ENCODE measurements at places on chromosomes 4 and X.
A peak's percentile ranks its signal among the peaks of the same experiment; 100 is the strongest.

GRCh38 chrX:68725756-68726365 is 78.4 kb downstream of the STARD8 start:
- DNase-seq = no peak

DNA sequence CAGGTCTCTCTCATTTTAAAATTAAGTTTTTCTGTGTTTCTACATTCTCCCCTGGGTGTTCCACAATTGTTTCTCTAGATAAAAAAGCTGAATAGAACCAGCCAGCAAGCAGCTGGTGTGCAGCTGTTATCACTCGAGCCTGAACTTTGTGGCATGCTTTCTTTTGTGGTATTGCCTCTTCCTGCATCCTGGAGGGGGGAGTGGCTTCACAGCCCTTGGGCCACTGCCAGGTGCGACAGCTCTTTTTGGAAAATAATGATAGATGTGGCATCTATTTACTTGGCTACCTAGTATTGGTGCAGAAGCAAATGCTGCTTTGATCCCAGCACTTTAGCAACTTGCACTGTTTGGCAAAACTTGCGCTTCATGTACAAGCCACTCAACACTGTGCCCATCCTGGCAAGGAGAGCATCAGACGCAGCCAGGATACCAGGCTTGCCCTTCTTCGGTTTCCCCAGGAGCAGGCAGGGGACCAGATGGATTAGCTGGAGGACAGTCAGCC is 69.4 kb downstream of the HMGB2 start:
- peak; percentile 14 for DNase-seq

DNA sequence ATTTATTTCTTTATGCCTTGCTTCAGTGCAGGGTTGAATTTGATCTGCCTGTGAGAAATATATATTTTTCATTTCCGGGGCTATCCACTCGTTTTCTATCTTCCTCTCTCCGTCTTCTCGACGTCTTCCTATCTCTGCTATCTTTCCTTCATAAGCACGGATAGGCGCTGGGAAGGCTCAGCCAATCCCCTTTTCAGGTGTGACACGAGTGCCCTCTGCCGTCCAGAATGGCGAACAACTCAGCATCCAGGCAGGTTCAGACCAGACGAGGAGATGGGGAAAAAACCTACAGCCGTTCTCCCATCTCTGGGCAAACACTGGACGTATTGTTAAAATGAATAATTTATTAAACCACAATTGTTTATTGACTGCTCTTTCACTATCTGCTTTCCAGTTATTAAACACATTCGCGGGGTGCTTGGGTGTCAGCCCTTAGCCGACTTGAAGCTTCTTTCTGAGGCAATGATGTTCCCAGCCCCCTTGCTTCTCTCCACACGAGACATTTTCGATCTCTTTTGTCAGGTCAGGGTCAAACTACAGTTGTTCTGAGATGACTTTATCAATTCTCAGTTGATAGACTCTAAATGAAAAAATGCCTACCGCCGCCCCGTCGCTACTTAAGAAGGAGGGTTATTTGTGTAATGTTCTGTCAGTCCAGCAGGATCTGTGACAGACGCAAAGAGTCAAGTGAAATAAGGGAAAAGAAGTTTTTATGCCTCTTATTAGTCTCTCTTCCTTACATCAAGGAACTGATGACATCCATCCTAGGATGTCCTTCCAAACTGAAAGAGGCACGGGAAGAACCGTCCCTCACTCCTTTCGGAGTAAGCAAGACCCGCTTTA is 96.3 kb upstream of the NOCT start:
- peak; percentile 55 for DNase-seq

- DNase-seq = no peak
Observed at GRCh38 chrX:140360284-140360683, 144.6 kb downstream of the SOX3 start.

GRCh38 chrX:50168241-50168687 is 32.5 kb downstream of the AKAP4 start:
- DNase-seq = no peak

DNA sequence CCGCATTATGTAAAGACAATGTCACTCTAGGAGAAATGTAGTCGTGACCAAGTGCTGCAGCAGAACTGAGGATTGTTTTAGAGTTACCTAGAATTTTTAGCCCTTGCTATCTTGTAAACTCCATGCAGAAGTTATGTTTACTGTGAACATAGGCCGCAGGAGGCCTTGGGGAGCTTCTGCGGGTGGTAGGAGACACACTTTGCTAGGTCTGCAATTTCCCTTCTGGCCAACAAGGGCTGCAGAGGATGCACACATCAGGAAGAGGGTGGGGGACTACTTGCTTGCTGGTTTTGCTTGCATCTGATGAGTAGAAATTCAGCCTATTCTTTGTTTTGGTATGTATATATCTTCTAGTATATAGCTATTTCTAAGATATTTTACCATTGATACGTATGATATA is 23.1 kb downstream of the BANK1 start:
- DNase-seq = no peak

GRCh38 chr4:128510850-128511249 is 223.2 kb upstream of the PGRMC2 start:
- no peak for DNase-seq

DNA sequence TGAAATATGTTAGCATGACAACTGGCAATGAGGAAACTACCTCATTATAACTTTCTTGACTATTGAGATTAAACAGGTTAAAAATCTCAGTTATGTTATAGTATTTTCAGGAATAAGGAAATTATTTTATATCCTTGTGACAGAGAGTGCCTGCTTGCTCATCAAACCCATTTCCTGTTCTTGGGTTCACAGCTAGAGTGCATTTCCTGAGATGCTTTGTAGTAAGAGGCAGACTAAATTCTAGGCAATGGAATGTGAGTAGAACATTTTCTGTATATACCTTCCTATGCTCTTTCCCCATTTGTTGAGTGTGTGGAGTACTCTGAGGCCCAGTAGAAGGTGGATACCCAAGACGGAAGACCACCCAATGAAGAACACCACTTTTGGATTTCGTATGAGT is 96.9 kb upstream of the CASK start:
- DNase-seq = no peak

DNA sequence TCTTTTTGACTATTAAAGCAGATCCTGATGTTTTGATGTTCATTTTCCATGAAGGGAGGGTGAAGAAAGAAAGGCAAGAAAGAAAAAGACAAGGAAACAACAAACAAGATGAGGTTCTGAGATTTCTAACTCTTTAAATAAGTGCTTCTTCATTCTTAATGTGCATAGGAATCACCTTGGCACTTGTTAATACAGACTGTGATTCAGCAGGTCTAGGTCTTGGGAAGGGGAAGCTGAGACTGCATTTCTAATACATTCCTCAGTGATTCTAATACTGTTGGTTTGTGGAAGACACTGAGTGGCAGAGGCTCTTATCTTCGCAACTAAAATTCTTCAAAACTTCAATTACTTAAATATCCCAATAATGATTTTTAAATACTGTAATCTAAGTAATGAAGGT is 95.2 kb upstream of the NAP1L5 start:
- no peak for DNase-seq

DNA sequence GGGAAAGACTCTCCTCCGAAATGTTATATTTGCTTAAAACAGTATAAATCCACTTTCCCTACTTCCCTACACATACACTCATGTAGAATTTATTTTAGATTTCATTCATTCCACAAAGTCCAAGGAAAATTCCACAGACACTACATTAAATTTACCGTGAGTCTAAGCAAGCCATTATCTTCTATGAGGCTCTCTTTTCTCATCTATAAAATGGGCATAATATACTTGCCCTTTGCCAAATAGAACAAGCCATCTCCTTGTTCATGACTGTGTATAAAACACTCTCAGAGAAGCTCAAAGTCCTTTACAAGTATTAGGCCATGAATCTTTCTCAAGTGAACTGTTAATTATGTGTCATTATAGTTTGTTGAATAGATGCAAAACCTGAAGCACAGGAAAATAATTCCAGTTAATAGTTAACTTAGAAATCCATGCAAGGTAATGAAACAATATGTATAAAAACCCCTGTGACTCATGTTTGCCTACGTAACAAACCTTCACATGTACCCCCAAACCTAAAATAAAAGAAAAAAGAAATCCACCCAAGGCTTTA is 10.7 kb downstream of the TEC start:
- DNase-seq = no peak

DNA sequence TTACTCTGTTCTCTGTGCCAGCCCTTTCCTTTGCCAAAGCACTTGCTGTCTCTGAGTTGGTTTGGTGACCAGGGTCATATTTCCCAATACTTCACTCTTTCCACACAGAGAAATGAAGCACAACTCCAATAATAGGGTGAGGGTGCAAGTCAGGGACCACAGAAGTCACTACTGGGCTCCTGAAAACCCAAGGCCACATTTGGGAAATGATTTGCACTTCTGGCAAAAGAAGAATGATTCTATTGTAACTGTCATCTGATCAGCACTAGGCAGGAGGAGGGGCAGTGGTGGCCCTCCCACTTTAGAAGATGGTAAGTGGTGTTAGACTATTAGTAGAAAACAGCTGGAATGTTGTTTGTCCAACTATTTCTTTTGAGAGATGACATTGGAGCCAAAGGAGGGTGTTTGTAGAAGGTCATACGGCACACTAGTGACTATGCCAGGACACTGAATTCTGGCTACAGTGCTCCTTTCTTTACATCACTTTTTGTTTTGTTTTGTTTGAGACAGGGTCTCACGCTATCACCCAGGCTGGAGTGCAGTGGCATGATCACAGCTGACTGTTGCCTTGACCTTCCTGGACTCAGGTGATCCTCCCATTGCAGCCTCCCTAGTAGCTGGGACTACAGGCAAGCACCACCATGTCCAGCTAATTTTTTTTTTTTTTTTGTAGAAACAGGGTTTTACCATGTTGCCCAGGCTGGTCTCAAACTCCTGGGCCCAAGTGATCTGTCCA is 10.8 kb upstream of the HADH start:
- DNase-seq = no peak

DNA sequence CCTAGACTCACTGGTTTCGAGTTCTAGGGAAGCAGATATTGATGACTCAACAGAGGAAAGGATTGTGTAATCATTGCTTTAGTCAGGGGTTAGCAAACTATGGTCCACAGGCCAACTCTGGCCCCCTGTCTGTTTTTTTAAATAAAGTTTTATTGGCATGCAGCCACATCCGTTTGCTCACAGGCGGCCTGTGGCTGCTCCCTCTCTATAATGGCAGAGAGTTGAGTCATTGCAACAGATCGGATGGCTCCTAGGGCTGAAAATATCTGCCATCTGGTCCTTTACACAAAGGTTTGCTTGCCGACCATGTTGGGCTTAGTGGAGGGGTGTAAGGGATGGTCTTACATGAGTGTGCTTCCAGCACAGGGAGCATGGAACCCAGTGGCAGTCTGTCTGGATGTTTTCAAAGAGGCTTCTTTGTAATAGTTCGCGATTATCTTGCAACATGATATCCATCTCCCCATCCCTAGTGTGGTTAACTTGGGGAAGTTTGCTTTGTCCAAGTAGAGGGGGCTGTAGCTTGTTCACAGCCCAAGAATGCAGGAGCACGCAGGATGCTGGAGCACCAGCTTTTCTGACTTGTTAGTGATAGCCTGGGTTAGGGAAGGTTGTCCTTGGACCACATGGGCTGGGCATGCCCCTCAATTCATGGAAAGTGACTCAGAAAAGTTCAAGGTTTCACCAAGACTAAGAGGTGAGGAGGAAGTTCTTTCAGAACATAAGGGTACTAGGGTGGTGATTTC is 59.3 kb upstream of the CLDN34 start:
- DNase-seq = no peak

DNA sequence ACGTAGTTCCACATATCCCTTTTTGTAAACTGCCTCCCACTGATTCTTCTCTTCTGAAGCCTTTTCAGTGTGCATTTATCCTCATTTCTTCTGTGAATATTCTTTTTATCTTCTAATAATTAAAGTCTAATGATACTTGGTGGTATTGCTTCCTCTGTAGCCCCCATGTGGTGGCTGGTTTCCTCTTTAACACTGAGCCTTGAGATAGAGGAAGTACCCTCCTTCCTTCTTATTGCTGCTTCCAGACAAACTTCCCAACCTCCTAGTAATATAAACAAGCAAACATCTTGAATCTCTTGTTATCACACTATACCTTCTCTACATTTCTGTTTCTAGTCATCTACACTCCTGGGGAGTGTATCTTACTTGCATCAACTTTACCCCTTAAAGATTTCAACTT is 310.5 kb upstream of the GIMD1 start:
- no peak for DNase-seq

- DNase-seq = no peak
Observed at GRCh38 chr4:40150932-40151331, 45.9 kb upstream of the RHOH start.

GRCh38 chrX:53321230-53321942 is 40.0 kb upstream of the IQSEC2 start:
- no peak for DNase-seq

- no peak for DNase-seq
Observed at GRCh38 chr4:42995343-42995944, 102.9 kb downstream of the GRXCR1 start.

- DNase-seq = no peak
Observed at GRCh38 chr4:12963291-12963690, 520.8 kb downstream of the RAB28 start.

- DNase-seq = no peak
Observed at GRCh38 chr4:131288441-131288840, 1860.7 kb upstream of the PCDH10 start.

DNA sequence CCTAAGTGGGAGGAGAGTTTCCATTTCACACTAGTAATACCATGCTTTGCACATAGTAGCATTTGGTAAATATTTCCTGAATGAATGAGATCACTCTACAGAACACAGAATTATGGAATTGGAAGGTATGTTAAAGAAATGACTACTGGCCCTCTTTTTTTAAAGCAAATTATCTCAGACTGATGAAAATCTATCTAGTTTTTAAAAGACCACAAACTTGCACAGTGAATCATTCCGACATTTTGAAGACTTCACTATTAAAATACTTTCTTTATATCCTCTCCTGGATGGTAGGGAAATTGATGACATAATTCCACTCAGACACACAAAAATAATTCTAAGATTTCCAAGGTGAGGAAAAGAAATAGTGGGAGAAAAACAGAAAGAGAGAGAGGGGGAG is 68.4 kb upstream of the ETNPPL start:
- no peak for DNase-seq

GRCh38 chrX:50470103-50471031 is at the start of gene DGKK:
TSS of gene DGKK (minus strand) at chrX:50470825. CDS start at chrX:50470678, 147 bp downstream.
- DNase-seq = no peak

- no peak for DNase-seq
Observed at GRCh38 chr4:86653237-86653865, 59.2 kb downstream of the PTPN13 start.

GRCh38 chr4:113355550-113356371 is 306.3 kb downstream of the ANK2 start:
- no peak for DNase-seq

DNA sequence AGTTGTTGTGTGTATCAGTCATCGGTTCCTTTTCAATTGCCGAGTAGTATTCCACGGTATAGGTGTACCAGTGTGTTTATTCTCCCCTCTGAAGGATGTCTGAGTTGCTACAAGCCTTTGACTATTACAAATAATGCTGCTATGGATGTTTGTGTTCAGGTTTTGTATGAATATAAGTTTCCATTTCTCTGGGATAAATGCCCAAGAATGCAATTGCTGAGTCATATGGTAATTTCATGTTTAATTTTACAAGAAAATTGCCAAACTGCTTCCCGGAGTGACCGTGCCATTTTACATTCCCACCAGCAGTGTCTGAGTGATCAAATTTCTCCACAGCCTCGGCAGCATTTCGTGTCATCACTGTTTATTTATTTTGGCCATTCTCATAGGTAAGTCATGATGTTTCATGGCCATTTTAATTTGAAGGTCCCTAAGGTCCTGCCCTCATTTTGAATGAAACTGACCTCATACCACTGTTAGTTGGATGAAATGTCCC is 73.9 kb downstream of the IRF2 start:
- DNase-seq = peak; percentile 45

Measured in gastrocnemius medialis (tissue), 4 donors.